ENCODE measurements at places on chromosomes 5 and 9.

GRCh38 chr5:39074017-39074814 lies at the start of gene RICTOR:
Gene RICTOR, minus strand, starts transcription at chr5:39074399. Its CDS starts 22 bp downstream, at chr5:39074377.
- peak; percentile 97 for DNase-seq

DNA sequence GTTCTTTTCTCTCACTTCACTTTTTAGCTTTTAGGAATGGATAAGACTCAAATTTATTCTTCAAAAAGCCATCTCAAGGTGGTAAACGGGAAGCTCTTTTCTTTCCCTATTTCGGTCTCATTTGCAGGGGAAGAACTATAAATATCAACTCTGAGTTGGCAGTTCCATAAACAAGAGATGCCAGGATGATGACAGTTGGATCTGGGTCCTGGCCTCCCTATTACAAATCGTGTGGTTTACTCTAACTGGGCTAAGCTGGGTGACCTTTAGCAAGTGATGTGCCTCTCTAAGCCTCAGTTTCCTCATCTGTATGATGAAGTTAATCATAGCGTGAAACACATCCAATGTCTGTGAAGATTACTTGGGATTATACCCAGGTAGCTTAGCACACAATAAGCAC lies 44.2 kb downstream of the TLE4 start:
- no peak for DNase-seq

DNA sequence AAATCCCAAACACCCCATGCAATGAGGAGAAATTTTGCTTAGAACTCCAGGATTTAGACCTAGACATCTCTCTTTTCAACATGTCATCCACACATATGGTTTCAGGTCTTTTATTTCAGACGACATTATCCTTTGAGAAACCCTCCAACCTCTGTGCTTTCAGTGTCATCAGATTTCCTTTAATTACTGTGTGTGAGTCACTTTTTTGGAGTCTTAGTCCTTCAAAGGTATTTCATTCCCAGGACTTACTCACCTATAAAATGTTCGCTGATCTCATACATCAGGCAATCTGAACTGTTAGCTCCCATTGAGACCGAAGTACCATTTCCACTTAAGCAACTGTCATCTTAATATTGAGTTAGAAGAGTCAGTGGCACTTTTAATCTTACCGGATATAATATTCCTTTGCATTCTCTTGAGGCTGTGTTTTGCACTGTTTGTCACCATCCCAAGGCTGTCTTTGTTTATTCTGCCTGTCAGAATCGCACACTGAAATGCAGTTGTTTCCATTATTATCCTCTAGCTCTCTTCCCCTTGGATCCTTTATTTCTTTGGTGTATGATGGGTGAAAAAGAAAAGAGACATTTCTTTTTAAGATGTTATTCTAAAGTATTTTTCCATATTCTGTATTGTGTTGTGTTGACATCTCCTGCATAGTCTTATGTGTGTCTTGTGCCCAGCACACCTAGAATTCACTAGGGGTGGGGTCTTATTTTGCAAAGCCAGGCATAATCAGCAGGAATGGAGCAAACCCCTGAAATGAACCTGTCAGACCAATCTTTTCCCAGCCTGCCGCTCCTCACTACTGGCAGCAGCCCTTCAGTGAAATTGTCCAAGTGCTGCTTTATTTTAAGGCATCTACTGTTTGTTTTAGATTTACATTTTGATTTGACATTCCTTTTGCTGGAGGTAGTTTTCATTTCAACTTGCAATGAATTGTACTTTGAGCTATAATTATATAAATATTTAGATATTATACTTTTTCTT lies 155.4 kb downstream of the PAM start:
- peak; percentile 48 for DNase-seq

DNA sequence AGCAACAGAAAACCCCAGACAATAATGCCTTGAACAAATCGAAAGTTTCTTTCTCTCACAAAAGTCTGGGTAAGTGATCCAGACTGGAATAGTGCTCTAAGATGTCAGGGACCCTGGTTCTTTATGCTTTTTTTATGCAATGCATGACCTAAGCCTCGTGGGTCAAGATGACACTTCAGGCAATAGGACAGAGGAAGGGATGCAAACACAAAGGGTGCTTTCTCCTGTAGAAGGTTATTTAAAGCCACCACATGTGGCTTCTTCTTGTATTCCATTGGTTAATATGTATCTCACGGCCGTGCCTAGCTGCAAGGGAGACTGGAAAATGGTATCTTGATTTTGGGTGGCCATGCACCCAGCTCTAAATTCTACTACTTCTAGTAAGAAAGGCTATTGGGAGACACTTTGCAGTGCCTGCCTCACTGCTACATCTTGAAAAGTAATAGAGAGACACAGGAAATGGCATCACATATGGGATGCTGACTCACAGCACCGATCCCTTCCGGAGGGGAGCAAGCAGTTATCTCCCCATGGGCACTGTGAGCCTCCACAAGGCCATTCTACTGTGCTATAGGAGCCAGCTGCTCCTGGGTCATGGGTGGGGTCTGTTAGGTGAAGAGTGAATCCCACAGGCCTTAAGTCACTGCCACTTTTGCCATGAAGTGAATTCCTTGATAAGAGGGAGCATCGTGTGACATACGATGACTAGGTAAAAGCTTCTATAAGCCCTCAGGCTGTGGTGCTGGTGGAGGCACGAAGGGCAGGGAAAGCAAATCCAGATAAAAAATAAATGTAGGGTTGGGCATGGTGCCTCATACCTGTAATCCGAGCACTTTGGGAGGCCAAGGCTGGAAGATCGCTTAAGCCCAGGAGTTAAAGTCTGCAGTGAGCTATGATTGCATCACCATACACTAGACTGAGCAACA lies 32.5 kb upstream of the RAB14 start:
- peak; percentile 52 for DNase-seq

DNA sequence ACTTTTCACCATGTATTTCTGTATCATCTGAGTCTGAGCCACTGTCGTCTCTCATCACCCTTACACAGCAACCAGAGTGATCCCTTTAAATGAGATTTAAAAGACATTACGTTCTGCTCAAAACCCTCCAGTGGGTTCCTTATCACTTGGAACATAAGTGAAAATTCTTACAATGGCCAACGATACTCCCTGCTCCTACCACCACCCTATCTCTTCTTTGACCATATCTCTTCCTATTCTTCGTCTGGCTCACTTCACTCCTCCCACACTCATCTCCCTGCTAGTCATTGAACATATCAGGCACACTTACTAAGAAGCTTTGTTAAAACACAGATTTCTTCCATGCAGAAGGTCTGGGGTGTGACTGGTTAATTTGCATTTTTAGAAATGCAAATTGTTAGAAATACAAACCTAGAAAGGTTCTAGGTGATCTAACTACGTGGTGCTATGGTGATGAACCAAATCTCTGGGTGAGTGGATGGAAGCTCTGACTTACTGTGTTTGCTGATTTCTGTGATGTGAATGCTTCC lies 166.6 kb upstream of the CD180 start:
- DNase-seq = no peak

DNA sequence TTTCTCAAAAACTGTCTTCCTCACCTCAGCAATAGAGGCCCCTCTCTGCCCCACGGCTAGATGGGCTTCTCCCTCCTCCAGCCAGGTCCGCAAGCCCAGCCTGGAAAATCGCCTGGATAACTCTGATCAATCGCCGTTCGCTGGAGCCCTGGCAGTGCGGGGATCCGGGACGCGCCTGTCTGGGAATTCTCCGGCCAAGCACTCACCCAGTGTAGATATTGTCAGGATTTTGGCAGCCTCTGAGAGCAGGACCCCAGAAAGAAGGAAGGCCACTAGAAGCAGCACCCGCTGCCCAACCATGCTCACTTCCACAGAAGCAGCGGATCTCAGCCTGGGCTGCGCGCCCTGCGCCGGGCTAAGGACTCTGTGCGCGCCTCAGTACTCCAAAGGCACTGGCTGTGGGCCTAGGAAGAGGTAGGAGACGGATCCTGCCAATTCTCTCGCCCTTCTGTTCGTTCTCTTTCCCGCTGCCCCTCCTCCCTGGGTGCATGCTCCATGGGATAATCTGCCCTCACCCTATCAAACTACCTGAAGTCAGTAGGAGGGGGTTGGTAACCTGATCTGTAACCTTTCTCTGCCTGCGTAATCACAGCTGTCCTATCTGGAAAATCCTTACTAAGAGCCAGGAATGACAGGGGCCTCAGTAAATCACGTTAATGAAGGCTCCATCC lies at the start of gene UGT3A1:
Gene UGT3A1, minus strand, starts transcription at position 450 of the 671 bp plus-strand sequence. Its CDS starts 150 bp downstream, at position 300.
- DNase-seq = no peak

GRCh38 chr5:51379331-51379700 lies 3.9 kb upstream of the ISL1 start:
- DNase-seq = no peak

DNA sequence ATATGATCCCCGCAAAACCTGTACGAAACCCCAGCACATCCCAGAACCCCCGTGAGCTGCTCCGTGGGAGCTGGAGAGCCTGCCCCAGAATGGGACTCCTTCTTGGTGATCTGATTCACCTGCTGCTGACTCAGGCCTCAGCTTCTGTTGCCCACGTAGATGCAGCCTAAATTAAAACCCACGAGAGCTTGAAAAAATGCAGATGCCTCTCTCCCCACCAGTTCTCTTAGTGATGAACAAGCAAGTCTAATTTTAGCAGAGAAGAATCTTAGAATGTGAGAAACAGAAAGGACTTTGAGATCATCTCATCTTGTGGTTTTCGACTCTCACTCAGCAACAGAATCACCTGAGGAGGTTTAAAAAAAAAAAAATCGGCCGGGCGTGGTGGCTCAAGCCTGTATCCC lies 57.6 kb downstream of the TMOD1 start:
- DNase-seq = no peak

DNA sequence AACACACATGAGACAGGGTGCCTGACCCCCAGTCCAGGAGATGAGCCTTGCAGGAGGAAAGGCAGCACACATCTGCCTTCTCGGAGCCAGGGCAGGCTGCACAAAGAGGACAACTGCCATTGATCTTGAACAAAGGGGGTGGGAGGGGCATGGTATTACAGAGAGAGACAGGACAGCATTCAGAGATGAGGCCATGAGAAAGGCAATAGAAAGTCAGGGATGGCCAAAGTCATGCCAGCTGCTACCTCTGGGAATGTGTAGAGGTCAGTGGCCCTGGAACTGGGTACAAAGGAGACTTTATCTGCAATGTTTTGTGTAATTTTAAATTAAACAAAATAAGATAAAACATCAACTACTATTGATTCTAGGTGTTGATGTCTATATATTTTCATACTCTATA lies 43.2 kb downstream of the WDR36 start:
- DNase-seq = no peak

- DNase-seq = peak; percentile 47
Observed at GRCh38 chr5:140821375-140822280, at the start of gene PCDHA5. Gene PCDHA5, plus strand, starts transcription at chr5:140821613.

DNA sequence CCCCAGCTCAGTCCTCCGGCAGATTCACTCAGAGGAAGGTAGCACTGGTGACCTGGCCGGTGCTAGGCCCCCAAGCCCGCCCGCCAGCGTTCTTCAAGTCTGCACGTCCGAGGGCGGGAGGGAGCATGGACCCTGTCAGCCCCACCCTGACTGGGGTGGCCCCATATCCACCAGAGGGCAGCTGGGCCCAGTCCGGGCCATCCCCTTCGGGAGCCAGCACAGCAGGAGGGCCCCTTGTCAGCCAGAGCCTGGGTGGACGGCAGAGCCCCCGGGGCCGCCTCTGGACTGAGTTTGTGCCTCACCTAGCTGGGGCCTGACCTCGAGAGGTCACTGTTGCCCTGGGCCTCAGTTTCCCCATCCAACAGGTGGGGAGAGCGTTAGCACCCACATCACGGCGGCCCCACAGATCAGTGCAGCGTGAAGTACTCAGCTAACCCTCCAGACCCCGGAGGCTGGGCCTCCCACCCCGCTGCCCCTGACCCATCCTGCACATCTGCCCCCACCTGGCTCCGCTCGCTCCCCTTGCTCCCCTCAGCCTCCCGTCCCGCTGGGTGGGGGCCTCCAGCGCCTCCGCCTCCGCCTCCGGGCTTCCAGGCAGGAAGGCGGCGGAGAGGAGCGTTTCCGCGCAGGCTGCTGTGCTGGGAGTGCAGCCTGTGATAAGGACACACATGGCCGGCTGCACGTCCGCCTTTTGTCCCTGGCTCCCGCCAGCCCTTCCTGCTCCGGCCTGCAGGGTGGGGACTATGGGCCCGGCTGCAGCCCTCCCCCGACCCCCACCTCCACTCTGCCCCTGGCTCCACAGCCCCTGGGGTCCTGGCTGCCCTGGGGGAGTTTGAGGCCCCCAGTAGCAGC lies 16.6 kb upstream of the EGFL7 start:
- no peak for DNase-seq

DNA sequence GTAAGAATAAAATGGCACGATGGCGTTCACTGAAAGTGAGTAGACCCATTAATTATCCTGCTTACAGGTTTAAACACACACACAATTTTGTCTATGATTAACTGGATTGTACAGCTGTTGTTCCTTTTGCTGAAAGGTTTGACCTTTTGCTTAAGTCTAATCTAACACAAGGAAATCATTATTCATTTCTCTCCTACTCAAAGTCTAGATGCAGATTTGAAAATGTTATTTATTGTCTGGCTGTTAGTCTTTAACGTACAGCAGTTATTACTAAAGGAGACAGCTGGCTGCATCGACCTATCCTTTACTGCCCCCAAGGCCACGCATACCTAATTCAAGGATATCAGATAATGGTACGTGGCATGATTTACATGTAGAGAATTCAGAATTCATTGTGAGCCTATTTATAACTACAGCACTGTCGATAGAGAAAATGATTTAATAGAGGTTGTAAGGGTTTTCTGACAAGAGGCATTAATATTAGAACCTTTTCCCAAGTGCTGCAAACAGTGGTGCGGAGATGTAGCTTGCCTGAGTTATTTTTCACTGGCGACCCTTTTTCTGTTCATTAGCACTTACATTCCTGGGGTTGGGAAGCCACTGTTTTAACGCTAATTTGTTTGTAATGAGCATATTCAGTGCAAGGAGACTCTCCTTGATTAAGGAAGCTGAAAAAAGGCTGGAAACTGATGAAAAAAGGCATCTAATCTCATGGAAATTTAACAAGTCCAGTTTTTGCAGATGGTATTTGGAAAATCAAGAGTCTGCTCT lies 368.4 kb upstream of the GRAMD2B start:
- DNase-seq = no peak

DNA sequence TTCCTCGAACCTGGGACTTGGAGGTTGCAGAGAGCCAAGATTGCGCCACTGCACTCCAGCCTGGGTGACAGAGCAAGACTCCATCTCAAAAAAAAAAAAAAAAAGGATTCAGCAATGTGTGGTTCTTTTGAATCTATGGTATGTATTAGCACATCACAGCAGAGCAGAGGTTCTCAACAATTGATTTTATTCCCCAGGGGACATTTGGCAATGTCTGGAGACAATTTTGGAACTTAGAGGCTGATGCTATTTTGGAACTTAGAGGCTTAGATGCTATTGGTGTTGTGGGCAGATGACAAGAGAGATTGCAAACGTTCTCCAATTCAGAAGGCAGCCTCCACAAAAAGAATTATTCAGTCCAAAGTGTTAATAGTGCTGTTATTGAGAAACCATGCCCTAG lies 115.2 kb downstream of the TMC1 start:
- no peak for DNase-seq
